Central memory CD4-positive, alpha-beta T cell (primary cell): ENCODE measurements at places on chromosomes 7 and 10.

GRCh38 chr10:5563321-5563961 lies 38.7 kb downstream of the CALML3 start:
- DNase-seq = no peak

GRCh38 chr7:82443036-82443546 lies 486 bp downstream of the CACNA2D1 start:
- no peak for DNase-seq

- no peak for DNase-seq
Observed at GRCh38 chr7:90739716-90740115, 143.6 kb downstream of the CDK14 start.

DNA sequence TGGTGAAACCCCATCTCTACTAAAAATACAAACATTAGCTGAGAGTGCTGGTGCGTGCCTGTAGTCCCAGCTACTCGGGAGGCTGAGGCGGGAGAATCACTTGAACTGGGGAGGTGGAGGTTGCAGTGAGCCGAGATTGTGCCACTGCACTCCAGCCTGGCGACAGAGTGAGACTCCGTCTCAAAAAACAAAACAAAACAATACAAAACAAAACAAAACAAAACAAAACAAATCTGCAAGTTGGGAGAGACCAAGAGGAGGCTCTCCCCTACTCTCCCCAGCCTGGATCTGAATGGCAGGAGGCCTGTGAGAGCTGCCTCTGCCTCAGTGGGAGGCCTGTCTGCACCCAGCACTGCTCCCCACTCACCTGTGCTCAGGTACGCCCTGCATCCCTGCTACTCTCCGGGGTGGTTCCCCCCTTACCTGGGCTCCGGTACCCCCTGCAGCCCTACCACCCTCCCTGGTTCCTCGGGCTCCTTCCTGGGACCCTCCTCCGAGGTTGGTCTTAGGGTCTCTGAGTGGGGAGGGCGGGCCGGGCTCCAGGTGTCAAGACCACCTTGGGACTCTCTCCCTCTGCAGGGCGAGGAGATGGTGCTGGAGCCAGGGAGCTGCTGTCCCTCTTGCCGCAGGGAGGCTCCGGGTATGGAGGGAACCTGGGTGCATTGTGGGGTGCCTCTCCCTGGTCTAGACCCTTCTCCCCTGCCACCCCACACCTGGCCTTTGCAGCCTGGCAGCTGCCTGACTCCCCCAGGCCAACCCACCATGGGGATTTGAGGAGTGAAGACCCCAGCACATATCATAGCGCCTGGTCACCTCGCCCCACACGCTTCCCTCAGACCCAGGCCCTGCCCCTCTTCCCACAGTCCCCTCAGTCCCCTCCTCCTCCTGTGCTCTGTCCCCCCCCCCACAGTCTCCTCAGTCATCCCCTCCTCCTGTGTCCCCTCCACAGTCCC lies 9.5 kb upstream of the ZNF862 start:
- DNase-seq = no peak

GRCh38 chr10:102564209-102564834 lies 60.5 kb downstream of the SUFU start:
- no peak for DNase-seq

DNA sequence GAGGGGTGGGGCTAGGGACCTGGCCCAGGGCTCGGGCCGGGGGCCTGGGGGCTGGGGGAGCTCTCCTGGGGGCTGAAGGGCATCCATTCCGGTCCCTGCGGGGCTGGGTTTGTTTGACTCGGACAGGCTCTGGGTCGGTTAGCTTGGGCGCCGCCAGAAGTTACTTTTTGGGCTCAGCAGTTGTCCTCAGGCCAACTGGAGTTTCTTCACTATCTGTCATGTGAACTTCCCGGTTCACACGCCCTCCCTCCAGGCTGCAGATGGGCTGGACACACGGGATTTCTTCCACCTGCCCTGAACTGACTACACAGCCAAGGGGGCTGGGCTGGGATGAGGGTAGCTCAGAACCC lies 3.8 kb downstream of the SLC4A2 start:
- DNase-seq = no peak

- DNase-seq = no peak
Observed at GRCh38 chr7:74202841-74203556, 6.8 kb upstream of the LAT2 start.
